ENCODE measurements at places on chromosomes 11 and 22. TPM values are rescaled to one million over a fixed set of nuclear protein-coding genes. Genes with fewer than 3 reads are reported as not detected.

The THY1 gene
- total RNA-seq = 1,197 TPM

The LMO2 gene
- 0.25 TPM for total RNA-seq

The PIWIL4 gene
- total RNA-seq = 2.8 TPM

The GPHA2 gene
- total RNA-seq = not detected

The ANKRD49 gene
- 18.6 TPM for total RNA-seq

The PLEKHA7 gene
- not detected for total RNA-seq

The PHLDA2 gene
- 16.8 TPM for total RNA-seq

The C11orf52 gene
- total RNA-seq = 3.5 TPM

The SCGB2A2 gene
- not detected for total RNA-seq

The FIBIN gene
- total RNA-seq = 45.3 TPM

The IFTAP gene
- total RNA-seq = 27.5 TPM

The FAM83F gene
- total RNA-seq = not detected

The MTFP1 gene
- total RNA-seq = 18.3 TPM

The MLC1 gene
- total RNA-seq = not detected

The KCNJ11 gene
- total RNA-seq = not detected

The OR8D2 gene
- total RNA-seq = not detected

The TNRC6B gene
- 14.1 TPM for total RNA-seq
